NCI-H774 (cell line): ENCODE measurements at places on chromosomes 2 and 18.

GRCh38 chr18:50154420-50154819, 40.5 kb downstream of the MYO5B start:
- no peak for DNase-seq

DNA sequence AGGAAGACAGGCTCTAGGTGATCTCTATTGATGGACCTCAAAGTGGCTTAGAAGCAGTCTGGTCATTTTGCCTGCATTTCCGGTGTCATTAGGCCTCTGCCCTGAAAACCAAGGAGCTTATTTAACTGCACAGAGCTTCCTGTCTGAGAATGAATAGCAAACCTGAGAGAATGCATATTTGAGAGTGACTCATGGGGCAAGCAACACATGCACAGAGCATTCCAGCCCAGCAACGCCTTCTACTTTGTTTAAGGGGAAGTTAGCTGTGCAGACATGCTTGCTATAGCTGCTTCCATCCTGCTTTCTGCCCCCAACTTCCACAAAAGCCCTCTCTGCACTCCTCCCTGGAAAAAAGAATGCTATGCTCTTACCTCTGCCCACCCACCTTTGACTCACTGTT, 232.8 kb downstream of the GRB14 start:
- DNase-seq: no peak

DNA sequence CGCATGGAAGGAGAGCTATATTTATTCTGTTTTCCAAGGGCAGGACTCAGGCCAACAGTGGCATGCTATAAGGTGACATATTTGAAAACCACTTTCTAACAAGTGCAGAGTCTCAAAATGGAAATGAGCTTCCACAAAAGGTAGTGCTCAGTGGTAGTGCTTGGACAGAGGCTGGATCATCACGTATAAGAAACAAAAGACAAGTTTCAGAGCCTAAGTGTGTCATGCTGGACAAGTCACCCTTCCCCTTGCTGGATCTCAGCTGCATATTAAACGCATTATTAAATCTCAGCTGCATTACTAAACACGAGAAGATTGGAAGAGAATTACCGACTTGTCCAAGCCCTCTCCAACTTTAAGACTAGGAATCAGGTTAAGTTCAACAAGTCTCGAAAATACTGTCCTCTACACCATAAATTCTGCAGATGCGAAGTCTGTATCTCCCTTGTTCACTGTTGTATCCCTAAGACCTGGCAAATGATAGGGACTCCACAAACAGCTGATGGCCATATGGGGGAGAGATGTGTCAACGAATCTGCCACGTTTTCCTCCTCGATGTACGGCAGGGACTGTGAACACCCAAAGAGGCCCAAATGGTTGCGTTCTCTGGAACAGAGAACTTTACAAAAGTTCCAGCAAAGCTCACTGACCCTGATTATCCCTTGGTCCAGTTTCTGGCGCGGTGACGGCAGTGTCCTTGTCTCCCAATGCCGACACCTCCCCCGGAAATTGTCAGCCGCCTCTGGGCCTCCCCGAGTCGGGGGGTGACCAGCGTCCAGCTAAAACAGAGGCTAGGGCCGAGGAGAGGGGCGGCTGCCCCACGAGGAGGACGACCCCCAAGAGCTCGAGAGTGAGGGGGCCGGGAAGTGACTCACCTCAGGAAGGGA, 611 bp downstream of the NOL10 start:
- no peak for DNase-seq

- DNase-seq: no peak
Measured at GRCh38 chr2:1995584-1995983, 251.3 kb upstream of the PXDN start.

- no peak for DNase-seq
Measured at GRCh38 chr2:224449212-224450147, 47.6 kb upstream of the FAM124B start.

DNA sequence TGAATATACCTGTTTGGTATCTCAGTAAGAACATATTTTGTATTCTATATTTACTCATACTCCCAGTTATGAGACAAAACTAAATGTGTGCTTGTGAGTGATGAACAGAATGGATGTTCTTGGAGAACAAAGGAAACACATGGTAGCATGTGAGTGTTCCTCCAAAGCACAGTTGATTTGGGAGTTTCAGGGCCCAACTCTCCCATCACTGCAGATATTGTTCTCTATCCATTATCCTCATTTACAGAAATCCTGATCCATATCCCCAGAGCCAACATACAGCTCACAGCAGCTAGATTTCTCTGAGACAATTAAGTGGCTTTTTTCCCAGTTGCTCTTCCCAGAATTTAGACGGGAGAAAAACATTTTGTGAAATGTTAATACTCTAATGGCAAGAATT, 75.6 kb upstream of the MAPRE2 start:
- no peak for DNase-seq

GRCh38 chr2:166321076-166321475, 54.7 kb downstream of the SCN9A start:
- no peak for DNase-seq

DNA sequence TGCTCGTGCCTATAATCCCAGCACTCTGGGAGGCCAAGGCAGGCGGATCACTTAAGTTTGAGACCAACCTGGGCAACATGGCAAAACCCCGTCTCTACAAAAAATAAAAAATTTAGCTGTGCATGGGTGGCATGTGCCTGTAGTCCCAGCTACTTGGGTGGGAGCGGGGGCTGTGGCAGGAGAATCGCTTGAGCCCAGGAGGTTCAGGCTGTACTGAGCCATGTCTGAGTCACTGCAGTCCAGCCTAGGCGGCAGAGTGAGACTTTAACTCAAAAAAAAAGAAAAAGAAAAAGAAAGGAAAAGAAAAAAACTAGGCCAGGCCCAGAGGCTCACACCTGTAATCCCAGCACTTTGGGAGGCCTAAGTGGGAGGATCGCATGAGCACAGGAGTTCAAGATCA, 30.8 kb downstream of the TWSG1 start:
- no peak for DNase-seq

GRCh38 chr2:101516823-101517690, 42.1 kb upstream of the RFX8 start:
- DNase-seq: no peak

- DNase-seq: no peak
Measured at GRCh38 chr2:32452338-32453064, 95.7 kb downstream of the BIRC6 start.

- DNase-seq: no peak
Measured at GRCh38 chr2:174335988-174336500, 1.3 kb downstream of the SP9 start.

DNA sequence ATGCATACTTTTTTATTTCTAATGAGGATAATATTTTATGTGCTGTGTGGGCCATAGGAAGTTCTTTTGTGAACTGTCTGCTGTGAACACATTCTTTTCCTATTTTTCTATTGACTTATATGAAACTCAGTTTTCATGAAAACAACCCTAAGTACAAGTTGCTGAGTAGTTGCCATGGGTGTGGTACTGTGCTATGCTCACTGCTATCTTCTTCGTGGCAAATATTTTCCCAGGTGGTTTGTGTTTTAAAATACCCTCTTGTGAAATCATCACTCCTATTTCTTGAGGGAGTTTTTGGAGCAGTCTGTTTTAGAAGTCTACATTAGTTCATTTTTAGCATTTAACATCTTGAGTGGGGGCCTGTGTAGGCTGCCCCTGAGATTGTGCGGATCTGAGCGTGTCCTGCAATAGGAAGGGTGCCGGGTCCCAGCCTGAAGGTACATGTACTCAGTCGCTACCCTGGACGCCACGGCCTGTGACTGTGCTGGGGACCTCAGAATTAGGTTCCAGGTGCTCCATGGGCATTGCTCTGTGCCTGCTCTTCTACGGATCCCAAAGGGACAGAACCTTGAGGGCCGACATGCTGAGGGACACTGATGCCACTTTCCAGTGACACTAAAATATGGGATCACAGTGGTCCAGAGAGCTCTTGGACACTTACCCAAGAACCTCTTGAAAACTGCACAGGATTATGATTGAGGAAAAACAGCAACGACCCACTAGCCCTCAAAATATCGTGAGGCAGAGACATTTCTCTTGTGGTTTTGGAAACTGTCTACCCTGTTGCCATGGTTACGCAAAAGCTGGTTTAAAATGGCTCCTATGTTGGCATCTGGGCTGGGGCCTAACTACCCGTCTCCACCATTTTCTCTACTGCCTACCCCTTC, 480.4 kb downstream of the TGIF1 start:
- DNase-seq: no peak
